RWPE2 (cell line): ENCODE measurements at places on chromosomes 1 and 21.

- no peak for DNase-seq
These were observed 78.2 kb downstream of the RAP1GAP start for GRCh38 chr1:21590934-21591333.

DNA sequence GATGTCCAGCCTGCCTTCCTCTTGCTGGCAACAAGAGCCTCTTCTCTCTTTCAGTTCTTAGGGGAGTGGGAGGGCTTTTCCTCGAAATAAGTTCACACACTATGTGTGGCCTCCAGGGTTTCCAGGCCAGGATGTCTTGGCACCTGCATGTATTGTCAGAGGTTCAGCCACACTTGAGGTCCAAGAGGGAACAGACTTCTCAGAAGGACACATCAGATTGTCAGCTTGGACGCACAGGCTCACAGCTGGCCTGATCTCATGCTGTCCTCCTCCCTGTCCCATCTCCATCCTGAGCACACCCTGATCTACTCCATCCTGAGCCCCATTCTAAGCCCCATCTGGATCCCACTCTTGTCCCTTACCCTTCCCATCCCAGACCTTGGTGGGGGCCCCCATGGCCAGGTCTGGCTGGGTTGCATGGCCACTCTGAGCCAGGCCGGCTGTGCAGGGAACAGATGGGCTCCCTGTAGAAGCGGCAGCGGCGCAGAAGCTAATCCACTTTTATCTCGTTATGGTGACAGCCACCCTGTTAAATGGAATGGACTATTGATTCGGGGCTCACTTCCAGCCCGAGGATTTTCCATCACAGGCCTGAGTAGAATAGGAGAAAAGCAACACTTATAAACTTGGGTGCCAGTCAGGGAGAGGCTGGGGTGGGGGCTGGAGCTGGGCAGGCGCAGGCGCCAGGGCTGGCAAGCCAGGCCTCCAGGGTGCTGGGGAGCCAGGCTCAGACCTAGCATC, 85.1 kb upstream of the CSF3R start:
- DNase-seq, result peak; percentile 53

DNA sequence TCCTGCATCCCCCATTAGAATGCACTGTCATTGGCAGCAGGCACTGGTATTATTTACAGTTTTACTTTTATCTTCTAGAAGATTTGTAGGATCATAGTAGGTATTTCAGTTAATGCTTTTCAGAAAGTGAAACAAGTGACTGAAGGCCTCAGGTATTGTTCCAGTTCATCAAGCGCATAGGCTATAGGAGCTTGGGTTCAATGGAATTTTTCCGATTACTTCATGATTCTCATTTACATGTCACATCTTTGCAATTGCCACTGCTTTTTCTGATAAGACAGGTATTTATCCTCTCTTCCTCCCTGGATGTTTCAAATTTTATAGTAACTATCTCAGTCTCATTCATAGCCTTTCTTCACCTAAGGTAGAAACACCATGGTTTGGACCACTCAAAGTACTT, 161.3 kb downstream of the NTPCR start:
- DNase-seq, result no peak

GRCh38 chr1:12511128-12511484, 106.9 kb downstream of the DHRS3 start:
- DNase-seq, result no peak

DNA sequence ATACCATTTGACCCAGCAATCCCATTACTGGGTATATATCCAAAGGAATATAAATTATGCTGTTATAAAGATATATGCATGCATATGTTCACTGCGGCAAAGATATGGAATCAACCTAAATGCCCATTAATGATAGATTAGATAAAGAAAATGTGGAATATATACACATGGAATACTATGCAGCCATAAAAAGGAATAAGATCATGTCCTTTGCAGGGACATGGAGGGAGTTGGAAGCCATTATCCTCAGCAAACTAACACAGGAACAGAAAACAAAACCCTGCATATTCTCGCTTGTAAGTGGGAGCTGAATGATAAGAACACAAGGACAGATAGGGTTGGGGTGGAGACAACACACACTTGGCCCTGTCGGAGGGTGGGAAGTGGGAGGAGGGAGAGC, 19.8 kb upstream of the REG4 start:
- DNase-seq, result no peak

- no peak for DNase-seq
These were observed 1.7 kb upstream of the CTSE start for GRCh38 chr1:206025283-206025820.

DNA sequence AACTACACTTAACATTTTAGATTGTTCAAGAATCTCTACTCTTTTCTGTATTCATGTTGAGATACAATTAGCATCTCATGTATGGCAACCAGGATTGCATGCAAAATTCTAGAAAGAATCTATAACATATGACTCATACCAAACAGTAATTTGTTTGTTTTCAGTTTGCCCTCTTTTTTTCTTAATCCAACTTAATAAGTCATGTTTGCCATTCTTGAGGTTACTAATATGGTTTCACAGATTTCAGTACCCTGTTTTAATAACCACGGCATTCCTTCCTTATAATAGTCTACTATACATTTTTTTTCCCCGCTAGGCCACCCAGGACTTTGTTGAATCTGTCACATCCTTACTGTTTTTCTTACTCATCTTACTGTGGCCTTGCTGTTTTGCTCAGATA, 140.8 kb downstream of the FMN2 start:
- DNase-seq, result no peak

GRCh38 chr1:160891474-160891873, 6.5 kb upstream of the ITLN1 start:
- no peak for DNase-seq

GRCh38 chr1:3163356-3163755, 94.4 kb downstream of the PRDM16 start:
- DNase-seq, result no peak

GRCh38 chr1:119742202-119742601, 26.5 kb downstream of the HMGCS2 start:
- no peak for DNase-seq
